Activated naive CD4-positive, alpha-beta T cell treated with anti-CD3 and anti-CD28 coated beads for 36 hours (primary cell): ENCODE measurements at places on chromosomes 5 and 9.

GRCh38 chr9:26313108-26313507 is 579.5 kb downstream of the CAAP1 start:
- no peak for DNase-seq

DNA sequence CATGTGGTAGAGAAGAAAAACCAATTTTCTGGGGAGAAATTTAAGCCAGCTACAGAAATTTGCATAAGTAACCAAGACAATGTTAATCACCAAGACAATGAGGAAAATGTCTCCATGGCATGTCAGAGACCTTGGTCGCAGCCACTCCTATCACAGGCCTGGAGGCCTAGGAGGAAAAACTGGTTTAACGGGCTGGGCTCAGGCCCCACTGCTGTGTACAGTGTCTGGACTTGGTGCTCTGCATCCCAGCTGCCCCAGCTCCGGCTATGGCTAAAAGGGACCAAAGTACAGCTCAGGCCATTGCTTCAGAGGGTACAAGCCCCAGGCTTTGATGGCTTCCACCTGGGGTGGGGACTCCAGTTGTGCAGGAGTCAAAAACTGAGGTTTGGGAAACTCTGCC is 1075.1 kb upstream of the CDH18 start:
- no peak for DNase-seq

GRCh38 chr5:167460449-167461020 is 830.9 kb upstream of the WWC1 start:
- DNase-seq = no peak

GRCh38 chr9:19331877-19332276 is 48.2 kb downstream of the RPS6 start:
- DNase-seq = no peak

DNA sequence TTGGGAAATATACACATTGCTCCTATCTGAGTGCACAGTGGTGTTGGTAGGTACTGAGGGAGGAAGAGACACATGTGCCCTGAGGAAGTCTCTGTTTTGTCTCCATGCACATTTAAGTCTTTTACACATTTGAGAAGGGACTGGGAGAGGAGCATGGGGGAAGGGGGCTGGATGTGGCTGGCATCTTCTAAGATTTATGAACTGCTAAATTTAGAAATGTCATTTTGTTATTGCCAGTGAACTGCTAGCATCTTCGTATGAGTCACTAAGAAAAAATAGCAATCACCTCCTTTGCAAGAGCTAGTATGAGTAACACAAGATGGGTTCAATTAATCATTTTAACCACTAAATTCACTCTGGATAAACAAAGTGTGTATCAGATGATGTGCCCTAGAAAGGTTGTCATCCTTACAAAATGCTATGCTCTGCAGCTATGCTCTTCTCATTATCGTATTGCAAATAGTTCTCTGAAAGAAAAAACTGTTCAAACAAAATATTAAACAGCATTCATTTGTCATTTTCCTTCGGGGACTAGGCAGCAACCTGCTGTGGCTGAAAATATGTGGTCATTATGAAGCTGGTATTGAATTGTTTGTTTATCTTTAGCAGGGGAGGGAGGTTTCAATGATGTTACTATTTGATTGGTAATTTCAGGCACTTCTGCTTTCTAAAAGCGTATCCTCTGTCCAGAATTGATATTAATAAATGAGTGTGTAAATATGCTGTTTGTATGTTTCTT is 236.5 kb downstream of the DMRTA1 start:
- no peak for DNase-seq
